GM23338 (cell line): ENCODE measurements at places on chromosomes 11 and 22.

- DNase-seq = no peak
Measured at GRCh38 chr11:68164437-68164836, 43.2 kb upstream of the CHKA start.

GRCh38 chr11:68684385-68685356 is at the start of gene GAL:
Gene GAL (plus strand): TSS chr11:68684544. CDS start chr11:68684924, 380 bp downstream.
- peak; percentile 65 for DNase-seq

DNA sequence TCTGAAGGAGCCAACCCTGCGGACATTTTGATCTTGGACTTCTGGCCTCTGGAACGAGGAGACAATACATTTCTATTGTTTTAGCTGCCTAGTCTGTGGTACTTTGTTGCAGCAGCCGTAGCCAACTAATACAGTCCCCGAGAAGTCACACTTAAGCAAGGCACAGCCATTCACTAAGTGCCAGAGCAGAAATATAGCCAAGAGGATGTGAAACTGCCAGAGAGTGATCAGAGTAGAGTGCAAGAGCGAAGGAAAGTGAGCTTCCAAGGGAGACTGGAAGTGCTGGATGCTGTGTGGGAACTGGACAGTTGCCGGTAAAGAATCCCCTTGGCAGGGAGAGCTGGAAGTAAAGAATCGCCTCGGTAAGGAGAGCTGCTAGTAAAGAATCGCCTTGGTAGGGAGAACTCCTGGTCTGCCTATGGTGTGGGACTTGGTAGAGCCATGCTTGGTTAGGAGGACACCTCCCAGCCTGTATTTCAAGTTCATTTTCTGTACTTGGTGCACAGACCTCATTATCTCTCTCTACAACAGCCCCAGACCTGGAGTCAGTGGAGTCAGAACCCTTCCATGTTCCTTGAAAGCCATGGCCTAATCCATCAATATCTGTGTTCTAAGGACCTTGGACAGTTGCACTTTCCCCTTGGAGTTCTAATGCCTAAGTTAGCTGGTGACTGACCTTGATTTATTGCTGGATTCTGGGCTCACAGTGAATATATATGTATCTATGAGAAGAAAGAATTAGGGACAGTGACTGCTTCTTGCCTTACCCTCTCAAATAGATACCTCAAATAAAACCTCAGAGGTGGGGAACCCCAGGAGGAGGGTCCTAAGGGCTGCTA is 162.1 kb downstream of the LDLRAD3 start:
- no peak for DNase-seq

DNA sequence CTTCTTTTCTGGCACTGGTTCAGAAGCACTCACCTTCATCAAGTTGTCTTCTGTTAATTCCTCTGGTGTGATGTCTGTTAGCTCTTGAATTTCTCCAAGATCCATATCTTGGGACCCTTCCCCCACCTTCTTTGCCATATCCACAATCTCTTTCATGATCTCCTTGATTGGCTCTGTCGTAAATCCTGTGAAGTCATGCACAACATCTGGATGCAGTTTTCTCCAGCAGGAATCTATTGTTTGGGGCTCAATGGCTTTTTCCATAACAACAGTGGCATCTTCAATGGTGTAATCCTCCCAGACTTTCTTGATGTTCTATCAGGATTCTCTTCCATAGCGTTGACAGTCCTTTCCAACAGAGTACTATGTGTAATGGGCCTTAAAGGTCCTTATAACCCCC is 96.9 kb downstream of the CSTPP1 start:
- DNase-seq = peak; percentile 17

GRCh38 chr22:39090426-39091064 is 6.5 kb upstream of the APOBEC3H start:
- no peak for DNase-seq

DNA sequence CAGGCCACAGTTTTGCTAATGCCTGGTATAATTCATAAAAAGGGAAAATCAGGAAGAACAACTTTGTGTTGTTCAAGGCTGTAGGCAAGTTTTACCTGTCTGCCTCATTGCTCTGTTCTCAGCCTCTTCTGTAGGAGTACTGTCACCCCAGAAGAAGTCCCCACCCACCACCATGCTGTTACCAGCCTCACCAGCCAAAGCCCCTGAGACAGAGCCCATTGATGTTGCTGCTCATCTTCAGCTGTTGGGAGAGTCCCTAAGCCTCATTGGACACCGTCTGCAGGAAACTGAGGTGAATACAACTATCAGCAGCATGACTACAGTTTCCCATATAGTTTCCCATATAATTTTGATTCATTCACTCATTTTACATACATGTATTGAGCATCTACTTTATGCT is 11.6 kb upstream of the TOM1 start:
- no peak for DNase-seq
